ENCODE measurements at places on chromosomes 2 and 18.
A peak's percentile ranks its signal among the peaks of the same experiment; 100 is the strongest.

- DNase-seq, result no peak
Observed at GRCh38 chr2:42974169-42974720, 181.9 kb upstream of the HAAO start.

- no peak for DNase-seq
Observed at GRCh38 chr2:23069156-23069555, 315.8 kb upstream of the KLHL29 start.

GRCh38 chr2:152419944-152420343 lies 85.0 kb downstream of the FMNL2 start:
- no peak for DNase-seq

DNA sequence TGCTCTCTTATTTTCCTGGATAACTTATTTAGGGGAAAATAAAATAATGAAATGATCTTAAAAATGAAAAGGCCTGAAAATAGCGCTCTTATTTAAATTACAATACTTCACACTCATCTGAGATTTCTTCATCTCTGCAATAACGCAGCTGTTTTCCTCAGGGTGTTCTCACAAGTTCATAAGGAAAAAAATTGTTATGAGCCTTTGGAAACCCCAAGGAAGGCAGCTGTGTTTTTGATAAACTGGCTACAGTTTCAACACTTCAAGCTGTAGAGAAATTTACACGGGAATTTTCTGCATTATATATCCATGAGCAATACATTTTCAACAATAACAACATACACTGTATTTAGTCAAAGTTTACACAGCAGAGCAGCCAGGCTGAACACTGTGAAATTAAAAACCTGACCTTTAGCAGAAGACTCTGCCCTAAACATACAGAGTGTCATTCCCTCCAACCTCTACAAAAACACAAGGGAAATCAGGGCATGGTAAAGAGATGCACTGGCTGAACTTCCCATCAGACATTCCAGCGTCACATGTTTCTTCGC lies 959.6 kb downstream of the SLC4A3 start:
- no peak for DNase-seq

GRCh38 chr18:29161429-29161828 lies 984.5 kb upstream of the CDH2 start:
- no peak for DNase-seq

DNA sequence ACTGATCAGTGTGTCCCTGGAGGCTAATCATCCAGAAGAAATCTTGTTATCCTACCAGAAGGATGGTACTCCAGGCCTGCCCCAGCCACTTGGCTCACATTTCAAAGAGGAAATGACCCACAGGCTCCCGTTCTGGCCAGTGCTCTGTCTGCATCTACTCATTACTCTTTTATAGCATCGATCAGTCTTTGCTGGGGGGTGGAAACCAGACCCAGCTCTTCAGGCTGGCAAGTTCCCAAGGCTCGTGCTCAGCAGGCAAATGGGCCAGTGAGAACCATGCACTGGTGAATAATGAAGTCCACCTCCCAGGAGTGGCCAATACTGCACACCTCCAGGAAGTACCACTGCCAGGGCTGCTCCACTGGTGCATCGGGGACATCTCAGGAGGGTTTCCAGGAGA lies 38.8 kb downstream of the DNER start:
- DNase-seq, result peak; percentile 81

DNA sequence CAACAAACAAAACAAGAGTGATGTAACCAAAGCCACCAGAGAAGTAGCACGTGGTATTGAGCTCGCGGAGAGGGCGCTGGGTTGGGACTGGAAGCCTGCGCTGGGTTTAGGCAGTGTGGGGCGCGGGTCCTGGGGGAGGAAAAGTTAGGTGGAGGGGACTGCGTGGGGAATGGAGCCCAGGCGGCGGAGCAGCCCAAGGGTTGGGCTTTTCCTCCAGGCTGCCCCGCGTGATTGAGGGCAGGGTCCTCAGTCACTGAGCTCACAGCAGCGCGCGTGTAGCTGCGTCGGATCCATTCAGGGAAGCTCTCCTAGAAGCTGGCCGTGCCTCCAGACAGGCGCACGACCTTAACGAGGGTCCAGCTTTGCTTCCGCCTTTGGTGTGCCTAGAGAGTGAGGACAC lies 357.4 kb downstream of the GALR1 start:
- DNase-seq, result no peak

DNA sequence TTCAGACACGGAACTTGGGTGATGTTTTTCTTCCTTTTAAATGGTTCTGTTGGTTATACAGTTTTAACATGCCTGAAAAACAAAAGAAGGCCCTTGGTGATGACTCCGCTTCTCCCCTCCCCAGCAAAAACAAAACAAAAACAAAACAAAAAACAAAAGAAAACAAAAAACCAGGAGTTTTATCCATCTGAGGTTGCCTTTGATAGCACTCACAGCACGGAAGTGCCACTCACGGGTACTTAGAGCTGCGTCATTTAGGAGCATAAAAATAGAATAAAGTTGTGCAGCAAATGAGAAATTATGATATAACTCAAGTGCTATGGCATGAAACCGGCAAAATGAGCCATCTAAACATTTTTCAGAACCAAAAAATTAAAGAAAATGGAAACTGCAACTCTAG lies 57.7 kb downstream of the ZEB2 start:
- no peak for DNase-seq

GRCh38 chr2:18871430-18871829 lies 282.1 kb upstream of the NT5C1B start:
- no peak for DNase-seq

GRCh38 chr2:120161190-120161589 lies 62.0 kb downstream of the TMEM185B start:
- no peak for DNase-seq

Measured in NCI-H2029 (cell line).